NCI-H1436 treated with DMSO at 0.1 percent for 48 hours (cell line): ENCODE measurements at places on chromosomes 16 and 17.

- DNase-seq = no peak
Observed at GRCh38 chr16:17302620-17303019, 168.1 kb downstream of the XYLT1 start.

- DNase-seq = no peak
Observed at GRCh38 chr17:34095106-34095505, 160.0 kb upstream of the CCL2 start.

DNA sequence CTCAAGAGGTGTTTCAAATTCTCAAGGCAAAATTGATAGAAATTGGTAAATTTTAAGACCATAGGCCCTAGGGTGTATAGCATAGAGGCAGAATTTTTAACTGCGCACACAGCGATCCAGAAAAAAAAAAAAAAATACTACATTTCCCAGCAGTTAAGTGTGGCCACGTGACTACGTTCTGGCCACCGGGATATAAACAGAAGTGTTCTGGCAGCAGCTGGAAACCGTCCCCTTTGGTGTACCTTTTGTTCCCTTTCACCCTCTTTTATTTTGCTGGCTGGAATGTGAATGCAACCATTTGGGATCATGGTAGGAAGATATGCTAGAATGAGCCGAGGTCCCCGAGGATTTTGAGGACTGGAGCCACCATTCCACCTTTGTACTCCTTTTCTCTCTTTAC, 52.7 kb upstream of the AKAP1 start:
- DNase-seq = no peak

- DNase-seq = no peak
Observed at GRCh38 chr17:74975943-74976342, 3.4 kb upstream of the HID1 start.

GRCh38 chr16:51922476-51922875, 624.5 kb downstream of the TOX3 start:
- DNase-seq = no peak

DNA sequence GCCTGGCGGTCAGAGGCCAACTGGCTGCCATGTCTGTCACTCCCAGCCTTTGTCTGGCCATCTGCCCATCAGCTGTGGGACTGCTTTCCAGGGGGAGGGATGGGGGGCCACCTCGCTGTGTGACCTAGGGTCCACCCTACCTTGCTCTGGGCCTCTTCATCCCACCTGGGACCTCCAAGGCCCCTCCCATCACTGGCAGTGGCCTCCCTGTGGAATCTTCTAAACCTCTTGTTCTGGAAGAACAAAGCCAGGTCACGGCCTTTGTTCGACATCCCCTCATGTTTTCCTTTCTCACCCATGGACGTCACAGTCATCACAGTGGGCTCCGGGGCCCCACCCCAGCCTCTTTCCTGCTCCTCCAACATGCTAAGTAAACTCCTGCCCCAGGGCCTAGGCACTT, 24.0 kb downstream of the SPNS2 start:
- no peak for DNase-seq

DNA sequence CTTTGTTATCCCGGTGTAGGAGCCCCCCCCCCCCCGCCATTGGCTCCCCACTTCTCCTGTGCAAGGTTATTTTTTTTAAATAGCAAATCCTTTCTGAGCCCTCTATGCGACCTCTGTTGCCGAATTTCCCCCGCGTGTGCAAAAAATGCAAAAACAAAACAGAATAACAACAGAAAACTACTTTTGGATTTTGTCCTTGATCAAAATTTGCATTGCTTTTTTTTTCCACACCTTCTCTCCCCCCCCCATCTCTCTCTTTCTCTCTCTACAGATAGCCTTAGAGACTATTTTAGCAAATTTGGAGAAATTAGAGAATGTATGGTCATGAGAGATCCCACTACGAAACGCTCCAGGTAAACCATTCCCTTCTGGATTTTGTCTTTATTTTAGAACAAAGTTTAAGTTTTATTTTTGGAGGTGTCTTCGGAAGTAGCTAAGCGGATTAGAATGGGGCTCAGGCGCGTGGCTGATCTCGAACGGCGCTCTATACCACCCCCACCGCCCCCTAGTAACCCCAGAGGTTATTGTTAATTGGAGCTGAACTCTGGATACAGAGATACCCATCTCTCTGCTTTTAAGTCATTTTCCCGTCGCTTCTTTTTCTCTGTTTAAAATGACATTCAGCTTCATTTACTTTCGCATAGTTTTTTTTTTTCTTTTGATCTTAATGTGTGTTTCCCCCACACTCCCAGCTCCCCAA, 1.0 kb downstream of the MSI2 start:
- DNase-seq = no peak

DNA sequence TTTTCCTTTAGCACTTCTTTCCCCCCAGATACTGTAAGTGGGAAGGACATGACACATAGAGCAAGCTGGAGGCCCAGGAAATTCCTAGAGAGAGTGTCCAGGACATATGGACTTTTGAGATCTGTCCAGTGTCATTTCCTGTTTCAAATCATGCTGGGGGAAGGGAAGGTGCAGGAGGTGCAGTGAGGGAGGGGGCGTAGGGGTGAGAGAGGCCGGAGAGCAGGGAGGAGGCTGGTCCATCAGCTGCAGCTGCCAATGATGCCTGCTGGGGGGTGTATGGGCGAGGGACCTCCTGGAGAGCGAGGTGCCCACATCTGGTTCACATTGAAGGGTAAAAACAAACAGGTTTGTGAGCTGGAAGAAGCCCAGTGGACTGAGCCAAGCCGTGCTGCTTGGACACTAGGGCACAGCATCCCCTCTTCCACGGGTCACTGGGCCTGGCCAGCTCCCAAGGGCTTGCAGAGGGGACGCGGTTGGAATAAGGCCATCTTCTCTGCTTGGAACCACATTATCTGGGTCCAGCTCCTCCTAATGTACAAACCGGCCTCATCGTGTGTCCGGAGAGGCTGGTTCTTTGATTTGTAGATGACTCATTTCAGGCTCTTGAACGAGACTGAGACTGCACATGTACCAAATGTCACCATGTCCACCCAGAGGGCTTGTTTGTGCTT, 70.4 kb upstream of the SMURF2 start:
- DNase-seq = no peak

DNA sequence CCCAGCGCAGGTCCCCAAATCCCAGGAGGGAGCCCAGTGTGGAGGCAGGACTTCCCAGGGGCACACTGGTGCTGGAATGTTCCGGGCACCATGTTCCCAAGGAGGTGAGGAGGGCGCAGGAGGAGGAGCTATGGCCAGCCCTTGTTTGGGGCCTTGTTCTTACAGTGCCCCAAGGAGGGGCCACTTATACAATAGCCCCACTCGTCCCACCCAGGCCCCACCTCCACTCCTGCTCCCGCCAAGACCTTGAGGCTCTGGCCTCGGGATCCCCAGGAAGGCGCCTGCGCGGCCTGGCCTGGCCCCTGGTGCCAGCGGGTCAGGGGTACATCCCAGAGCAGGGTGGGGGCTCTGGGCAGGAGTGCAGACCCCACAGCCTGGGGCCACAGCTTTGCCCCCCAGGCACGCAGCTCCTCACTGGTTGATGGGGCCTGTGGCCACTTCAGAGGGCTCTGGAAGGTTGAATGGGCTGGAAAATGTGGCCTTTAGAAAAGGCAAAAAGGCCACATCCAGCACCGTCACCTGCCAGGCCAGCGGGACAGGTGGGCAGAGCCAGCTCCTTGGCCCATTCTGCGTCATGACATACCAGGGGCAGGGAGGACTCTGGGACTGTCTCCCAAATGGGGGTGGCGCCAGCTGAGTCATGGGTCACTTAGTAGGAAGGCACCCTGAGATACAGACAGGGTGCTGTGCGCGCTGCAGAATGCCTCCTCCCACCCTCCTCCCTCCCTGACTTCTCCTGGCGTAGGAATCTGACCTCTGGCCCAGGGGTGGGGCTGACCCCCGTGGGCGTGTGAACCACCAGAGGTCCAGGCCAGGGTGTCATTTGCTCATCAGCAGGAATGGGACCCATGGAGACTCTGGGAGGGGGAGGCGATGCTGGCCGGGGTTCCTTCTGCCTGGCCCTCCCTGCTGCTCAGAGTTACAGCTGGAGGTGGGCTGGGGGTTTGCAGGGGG, 32.3 kb upstream of the PVALEF start:
- no peak for DNase-seq

DNA sequence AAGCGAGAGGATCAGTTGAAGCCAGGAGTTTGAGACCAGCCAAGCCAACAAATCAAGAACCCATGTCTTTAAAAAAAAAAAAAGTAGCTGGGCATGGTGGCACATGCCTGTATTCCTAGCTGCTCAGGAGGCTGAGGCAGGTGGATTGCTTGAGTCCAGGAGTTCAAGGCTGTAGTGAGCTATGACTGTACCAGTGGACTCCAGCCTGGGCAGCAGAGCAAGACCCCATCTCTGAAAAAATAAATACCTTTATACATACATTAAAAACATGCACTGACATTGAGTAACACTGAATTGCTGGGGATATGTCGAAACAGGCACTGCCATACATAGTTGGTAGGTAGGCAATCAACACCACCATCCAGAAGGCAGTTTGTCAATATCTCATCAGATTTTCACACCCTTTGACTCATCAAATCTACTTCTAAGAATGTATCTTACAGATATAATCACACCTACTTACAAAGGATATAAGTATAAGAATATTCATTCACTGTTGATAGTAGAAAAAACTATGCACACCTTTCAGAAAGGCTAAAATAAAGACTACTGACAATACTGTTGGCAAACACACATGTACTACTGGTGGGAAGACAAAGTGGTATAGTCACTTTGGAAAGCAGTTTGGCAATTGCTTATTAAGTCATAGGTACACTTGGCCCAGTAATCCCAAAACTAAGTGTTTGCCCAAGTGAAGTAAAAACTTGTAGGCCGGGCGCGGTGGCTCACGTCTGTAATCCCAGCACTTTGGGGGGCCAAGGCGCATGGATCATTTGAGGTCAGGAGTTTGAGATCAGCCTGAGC, 6.4 kb upstream of the CEP20 start:
- no peak for DNase-seq

DNA sequence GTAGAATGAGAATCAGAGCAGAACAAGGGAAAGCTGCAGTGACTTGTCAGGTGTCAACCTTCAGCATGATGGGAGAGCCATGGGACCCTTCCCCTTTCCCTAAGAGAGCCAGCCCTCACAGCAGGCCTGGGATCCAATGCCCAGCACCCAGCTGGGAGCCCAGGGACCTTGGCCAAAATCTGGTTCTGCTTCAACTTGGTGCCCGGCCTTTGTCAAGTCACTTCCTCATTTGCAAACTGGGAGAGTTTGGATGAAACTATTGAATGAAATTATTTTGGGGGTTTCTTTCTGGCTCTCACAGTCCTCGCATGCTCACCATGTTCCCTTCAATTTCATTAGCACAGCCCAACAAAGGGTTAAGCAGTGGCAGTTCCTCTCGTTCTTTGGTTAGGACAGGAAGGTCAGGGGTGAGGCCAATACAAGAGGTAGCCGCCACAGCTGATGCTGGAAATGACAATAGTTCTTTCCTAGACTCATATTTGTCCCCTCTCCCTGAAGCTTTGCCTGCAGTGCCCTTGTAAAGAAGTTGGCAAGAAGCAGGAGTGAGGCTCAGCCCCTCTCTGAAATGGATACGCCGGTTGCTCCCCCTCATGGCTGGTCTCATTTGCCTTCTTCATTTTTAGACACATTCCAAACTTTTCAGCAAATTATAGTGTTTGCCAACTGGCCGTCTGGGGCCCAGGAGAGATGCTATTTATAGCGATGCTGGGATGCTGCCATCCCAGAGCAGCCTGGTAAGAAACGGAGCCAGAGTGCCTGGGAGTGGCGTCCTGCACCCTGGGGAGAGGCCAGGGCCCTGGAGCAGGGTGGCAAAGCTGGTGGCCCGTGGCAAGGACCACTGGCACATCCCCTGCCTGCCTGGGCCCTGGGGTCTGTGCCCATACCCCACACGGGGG, 34.5 kb upstream of the MEOX1 start:
- DNase-seq = no peak

- DNase-seq = no peak
Observed at GRCh38 chr17:2218426-2218825, 85.2 kb downstream of the SMG6 start.

DNA sequence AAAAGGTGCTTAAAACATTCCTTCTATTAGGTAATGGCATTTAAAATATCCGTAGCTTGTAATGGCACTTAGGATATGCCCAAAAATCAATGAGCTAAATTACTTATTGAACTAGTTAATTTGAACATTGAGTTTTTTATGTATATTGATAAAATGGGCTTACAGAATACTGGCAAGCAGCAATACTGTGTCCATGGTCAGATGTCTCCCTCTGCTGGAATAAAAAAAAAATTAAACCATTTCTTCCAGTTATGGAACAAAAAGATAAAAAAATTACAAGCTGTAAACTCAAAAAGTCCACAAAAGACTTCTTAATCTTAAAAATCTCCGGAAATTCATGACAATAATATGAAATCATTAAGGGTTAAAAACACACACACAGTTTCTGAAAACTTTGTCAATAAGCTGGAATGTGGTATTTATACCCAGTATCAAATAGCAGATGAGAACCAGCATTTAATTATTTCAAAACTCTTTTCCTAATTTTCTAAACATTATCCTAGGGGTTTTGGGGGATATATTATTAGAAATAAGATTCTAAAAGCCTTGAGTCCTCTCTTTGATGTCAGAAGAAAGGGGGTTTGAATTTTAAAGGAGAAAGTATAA, 21.5 kb upstream of the PSMD7 start:
- DNase-seq = no peak

DNA sequence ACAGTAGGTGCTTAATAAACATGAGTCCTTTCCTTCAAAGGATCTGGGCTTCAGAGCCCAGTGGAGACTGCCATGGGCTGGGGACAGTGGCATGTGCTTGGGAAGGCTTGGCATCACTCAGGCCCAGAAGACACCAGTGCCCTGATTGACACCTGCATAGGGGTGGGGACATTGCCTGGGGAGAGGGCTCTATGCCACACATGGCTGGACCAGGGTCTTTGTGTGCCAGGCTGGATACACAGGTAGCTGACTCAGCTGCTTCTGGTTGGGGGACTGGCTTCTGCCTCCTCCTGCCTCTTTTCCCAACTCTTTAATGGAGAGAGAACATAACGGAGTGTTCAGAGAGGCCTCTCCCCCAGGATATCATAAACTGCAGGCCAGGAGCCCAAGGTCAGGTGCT, 93.1 kb upstream of the TMEM97 start:
- no peak for DNase-seq

GRCh38 chr16:6104428-6104827, 1006.8 kb upstream of the EEF2KMT start:
- no peak for DNase-seq

DNA sequence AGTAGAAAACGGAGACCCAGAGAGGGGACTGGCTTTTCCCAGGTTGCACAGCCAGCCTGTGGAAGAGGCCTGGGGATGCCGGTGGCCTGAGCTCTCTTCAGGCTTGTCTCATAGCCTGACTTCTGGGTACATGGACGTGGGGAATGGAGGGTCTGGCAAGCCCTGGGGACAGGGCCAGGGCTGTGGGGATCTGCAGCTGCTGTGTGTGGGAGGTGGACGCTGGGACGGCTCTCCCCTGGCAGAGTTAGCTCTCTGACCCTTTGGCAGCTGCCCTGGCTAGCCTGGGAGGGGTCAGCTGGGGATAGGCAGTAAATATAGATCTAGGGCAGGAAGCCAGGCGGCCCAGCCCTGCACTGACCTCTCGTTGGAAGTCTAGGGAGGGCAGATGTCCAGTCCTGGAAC, 20.5 kb downstream of the SLC4A1 start:
- no peak for DNase-seq

DNA sequence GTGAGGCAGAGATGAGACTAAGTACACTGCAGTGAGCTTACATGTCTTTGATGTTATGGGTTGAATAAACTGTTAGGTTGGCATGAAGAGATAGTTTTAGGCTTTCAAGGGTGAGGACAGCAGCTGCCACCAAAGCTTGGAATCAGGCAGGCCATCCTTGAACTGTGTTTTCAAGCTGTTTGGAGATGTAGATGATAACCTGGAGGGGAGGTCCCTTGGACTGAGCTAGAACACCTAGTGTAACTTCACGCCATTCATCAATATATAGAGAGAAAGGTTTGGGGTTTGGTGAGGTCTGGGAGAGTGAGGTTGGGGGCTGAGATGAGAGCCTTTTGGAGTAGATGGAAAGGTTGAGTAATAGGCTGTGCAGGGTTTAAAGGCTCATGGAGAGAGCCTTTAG, 2447.0 kb downstream of the TP53TG3F start:
- no peak for DNase-seq
